Activated CD4-positive, alpha-beta T cell treated with anti-CD3 and anti-CD28 coated beads for 36 hours (primary cell): ENCODE measurements at places on chromosomes 6 and 20. TPM values are rescaled to one million over a fixed set of nuclear protein-coding genes. Genes with fewer than 3 reads are reported as not detected.

SMLR1 gene
- not detected for total RNA-seq

KIAA0408 gene
- total RNA-seq = 2.6 TPM

HLA-DMB gene
- 1.9 TPM for total RNA-seq

GGTLC1 gene
- total RNA-seq = not detected

C6orf52 gene
- 2.4 TPM for total RNA-seq

C20orf144 gene
- total RNA-seq = 0.16 TPM

HCRTR2 gene
- not detected for total RNA-seq
